Osteoblast (primary cell): ENCODE measurements at places on chromosomes 1 and 21. TPM values are rescaled to one million over a fixed set of nuclear protein-coding genes. Genes with fewer than 3 reads are reported as not detected.
A peak's percentile ranks its signal among the peaks of the same experiment; 100 is the strongest.

The IPP gene
- total RNA-seq, result 14.1 and 16.2 TPM in 2 replicates

The KRTAP19-4 gene
- not detected in 2 replicates for total RNA-seq

The AKR7A3 gene
- 0.72 and 1.2 TPM in 2 replicates for total RNA-seq

DNA sequence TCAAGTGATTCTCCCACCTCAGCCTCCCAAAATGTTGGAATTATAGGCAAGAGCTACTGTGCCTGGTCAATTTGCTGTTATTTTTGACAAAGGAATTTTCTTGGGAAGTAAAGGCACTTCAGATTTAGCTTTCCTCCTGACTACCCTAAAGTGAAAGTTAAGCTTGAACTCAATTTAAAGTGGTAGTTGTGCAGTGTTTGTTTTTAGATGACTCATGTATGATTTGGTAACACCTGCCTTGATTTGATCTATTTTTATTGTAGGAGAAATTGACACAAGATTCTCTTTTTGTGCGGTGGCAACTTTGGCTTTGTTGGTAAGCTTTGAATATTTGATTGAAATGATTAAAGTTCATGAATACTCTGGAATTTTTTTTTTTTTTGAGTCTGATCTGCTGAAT is 5.0 kb downstream of the RABGGTB start:
- DNase-seq, result peak; percentile 66
- H3K4me3 ChIP-seq, result no peak overlapping the region
- H3K36me3 ChIP-seq, result peaks cover 82% of the 10 kb centered on the region
- peaks cover 35% of the 10 kb centered on the region for H3K4me1 ChIP-seq

DNA sequence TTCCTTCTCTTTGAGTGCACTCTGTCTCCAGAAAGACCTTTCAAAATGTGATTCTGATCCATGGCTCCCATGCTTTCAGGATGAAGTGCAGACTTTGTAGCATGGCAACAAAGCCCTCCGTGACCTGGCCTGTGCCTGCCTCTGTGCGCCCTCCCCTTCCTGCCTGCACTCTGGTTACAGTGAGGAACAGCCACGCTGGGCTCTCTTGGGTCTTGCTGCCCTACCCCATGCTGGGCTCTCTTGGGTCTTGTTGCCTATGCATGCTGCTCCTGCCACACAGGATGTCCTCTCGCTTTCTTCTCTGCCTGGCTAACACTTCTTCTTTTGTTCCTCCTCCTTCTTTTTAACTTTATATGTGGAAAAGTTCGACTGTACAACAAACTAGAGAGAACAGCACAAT is 28.0 kb downstream of the LMOD1 start:
- peak overlapping the region; percentile 88 for H3K27ac ChIP-seq
- H3K4me1 ChIP-seq, result peaks cover 42% of the 10 kb centered on the region
- H3K27me3 ChIP-seq, result no peaks in the 10 kb centered on the region
- H3K36me3 ChIP-seq, result peaks cover 5% of the 10 kb centered on the region
- no peak overlapping the region for H3K4me3 ChIP-seq

- H3K27me3 ChIP-seq, result no peaks in the 10 kb centered on the region
- H3K4me3 ChIP-seq, result no peak overlapping the region
- no peaks in the 10 kb centered on the region for H3K4me1 ChIP-seq
- no peaks in the 10 kb centered on the region for H3K36me3 ChIP-seq
- H3K27ac ChIP-seq, result no peak overlapping the region
These were observed 89.0 kb upstream of the CHODL start for GRCh38 chr21:18155508-18156193.

DNA sequence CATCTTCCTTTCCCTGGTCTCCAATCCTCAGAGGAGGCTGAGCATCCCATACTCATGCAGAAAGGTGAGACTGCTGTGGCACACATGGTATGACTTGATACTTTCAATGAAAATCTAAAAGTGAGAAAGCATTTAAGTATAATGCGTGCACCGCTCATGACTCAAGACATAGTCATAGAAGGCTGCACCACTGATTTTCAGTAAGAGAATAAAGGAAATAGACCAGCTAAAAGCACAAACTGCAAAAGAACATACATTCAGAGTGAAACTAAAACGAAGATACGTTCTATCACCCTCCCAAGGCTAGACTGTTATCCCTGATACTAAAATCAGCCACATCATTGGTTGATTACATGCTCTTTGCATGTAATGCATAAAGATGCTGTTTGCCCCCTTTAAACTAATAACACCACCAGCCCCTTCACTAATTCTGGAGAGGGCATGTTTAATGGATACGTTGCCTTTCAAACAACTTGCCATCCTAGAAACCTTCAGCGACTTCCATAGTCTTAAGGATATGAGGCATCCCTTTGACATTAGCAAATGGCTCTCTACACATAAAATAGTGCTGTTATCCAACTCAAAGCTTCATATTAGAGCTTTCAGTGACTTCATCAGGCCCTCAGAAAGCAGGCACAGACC is 2.1 kb downstream of the PLD5 start:
- H3K4me3 ChIP-seq, result no peak overlapping the region
- no peak overlapping the region for H3K27ac ChIP-seq
- DNase-seq, result peak; percentile 84
